Activated CD4-positive, alpha-beta T cell treated with anti-CD3 and anti-CD28 coated beads for 24 hours (primary cell): ENCODE measurements at places on chromosomes 6 and 20.

DNA sequence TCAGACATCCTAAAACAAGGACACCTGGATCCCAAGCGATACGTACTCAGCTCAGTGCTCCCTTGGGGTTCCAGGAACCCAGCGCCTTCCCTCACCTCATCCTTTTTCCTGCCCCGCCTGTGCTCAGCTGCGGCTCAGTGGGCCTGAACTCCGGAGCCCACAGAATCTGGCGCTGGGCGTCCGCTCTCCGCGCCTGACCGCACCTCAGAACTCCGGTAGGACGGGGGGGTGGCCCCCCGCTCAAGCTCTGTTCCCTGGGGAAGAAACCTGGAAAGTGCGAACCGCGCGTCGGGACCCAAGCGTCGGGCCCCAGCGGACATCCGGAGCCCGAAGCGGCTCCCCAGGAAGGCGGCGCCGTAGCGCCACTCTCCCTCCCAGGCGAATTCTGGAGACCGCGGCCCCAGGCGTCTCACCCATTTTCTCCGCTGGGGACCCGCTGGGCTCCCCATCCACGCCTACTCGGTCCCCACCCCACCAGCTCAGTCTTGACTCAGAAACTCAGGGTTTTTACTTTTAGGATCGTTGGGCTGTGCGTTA lies 336 bp upstream of the LY6G5C start:
- peak; percentile 17 for DNase-seq

GRCh38 chr20:47479506-47479905 lies 22.2 kb upstream of the NCOA3 start:
- DNase-seq = no peak

DNA sequence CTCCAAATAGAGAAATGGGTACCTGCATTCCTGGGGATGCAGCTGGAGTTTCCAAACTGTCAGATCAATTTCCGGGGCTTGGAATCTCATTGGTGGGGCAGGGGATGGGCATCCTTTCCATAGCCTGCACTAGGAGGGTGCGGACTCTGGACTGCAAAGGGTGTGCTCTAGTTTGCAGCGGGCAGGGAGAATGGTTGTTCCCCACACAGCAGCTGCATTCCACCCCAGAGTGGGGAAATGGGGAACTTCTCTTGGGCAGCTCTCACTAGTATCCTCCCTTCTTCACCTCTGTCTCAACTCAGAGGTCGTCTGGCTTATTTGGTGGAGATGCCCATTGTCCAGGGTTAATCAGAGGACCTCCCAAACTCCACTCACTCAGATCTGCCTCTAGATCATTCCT lies 34.5 kb upstream of the CDKN1A start:
- DNase-seq = no peak

DNA sequence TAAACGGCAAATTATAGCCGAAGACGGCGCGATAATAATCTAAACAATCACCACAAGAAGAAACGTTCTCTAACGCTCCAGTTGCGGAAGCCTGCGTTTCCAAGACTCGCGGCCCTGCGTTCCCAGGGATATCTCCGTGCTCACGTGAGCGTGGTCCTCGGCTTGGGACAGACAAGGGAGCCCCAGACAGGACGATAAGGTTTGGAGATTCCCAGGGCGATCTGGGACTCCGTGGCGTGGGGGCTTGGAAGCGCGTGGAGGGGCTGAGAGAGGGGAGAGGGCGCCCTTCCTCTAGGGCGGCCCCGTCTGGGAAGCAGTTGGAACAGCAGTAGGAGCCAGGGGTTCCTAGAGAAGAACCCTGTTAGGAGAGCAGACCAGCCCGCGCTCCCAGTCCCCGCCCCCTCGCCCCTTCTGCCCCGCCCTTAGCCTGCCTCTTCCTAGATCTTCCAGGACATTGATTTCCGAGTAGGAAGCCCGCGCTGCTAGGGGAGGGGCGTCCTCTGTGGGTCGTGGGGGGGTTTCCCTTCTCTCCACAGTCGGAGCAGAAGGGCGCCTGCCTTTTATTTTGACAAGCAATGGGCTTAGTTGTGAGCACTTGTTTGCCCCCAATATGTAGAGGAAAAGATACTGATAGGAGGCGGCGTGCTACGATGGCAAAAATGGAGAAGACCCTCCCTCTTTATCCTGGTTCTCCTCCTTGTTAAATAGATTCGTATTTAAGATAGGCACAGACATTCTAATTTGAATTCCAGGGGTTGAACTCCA lies 10.6 kb downstream of the NRN1 start:
- no peak for DNase-seq

DNA sequence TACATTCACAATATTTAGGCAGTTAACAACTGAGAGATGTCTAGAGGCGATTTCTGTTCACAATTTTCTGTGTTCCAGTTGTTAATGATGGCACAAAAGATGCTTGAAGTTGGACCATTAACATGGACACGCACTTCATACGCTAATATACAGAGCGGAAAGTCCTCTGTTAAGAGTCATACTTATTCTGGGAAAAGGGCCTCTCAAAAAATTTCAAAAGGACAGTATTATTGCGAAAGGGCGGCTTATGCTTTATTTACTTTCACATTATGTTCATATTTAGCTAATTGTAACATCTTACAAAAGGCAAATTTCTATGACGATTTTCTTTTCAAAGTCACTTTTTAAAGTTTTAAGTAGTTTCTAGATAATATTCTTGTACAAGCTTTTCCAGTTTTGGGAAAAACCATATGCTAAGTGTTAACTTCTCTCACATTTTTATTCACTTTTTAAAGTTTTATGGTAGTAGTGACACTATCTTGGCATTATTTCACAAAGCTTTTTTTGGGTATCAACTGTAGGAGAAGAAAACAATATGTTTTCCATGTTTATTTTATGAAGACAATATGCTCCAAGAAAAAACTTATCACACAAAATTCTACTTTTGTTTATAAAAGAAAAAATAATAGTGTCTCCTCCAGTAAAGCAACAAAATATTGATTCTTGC lies 62.3 kb downstream of the MAP7 start:
- no peak for DNase-seq

DNA sequence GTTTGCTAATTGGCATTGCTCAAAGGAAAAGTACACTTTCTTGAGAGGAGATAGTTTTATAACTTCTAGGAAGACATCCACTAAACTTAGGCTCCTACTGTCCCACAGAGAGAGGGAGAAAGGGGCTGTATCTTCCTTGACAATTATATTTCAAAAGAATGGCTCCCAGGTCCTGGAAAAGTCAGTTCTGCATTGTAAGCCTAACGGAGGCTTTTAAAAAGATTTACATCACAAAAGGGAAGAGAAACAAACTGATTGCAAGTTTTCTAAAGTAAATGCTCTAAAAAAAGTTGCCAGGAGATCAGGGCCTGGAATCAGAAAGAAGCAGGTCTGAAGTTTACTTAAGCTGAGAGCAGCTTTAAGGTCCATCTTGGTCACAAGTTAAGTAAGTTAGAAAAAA lies 839.5 kb downstream of the FRK start:
- no peak for DNase-seq

- DNase-seq = no peak
These were observed 244.1 kb downstream of the TFAP2A start for GRCh38 chr6:10170816-10171215.
